ENCODE measurements at places on chromosomes 7 and 10.
A peak's percentile ranks its signal among the peaks of the same experiment; 100 is the strongest.

DNA sequence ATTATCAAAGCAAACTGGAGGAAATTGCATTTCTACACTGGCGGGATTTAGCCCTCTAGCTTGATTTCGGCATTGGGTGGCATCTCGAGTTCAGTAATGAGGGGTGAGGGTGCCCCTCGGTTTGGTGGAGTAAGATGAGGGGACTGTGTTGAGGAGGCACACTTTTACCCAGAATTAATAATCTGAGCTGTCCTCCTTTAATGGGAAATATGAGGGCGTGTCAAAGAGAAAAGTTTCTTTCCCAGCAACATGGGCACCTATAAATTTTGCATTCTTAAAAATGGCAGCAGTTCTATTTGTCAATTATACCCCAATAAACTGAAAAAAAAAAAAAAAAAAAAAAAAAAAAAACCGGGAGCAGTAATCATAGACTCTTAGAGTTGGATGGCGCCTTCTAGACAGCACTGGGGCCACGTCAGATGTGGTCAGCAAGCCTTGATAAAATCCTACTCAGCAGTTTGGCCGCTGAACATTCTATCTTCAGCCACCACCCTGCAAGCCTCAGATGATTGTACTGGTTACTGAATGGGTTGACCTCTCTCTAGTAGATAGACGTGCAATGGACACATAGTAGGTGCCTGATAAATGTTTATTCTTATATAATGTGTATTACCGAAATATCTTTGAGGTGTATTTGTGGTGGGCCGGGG is 931 bp downstream of the PAPSS2 start:
- DNase-seq: no peak

DNA sequence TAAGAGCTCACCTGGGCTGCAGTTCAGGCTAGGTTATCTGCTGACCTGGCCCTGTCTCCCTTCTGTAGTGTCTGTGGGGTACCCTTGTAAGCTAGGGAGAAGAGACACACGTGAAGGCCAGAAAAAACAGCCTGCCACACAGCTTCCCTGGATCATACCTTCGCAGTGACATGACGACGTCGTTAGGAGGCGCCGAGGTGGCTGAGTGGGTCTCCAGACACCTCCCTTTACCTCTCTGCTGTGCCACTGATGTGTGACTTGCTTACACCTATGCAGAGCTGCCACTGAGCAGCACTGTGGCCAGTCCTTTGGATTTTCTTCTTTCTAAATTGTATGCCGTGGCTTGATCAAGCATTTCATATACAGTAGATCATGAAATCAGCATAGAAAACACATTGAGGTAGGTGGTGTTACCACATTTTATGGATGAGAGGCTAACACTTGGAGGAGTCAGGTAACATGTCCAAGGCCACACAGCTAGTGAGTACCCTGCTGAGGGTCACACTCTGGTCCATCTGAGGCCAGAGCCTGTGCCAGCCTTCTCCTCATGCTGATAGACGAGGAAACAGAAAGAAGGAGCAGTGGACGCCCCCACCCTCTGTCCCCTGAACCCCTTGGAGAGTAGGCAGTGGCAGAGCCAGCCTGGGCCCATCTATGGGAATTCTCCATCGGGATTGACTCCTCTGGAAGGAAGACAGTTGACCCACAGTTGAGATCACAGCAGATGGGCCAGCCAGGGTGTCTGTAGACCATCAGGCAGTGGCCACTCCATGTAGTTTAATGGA is 23.1 kb downstream of the HTRA1 start:
- no peak for DNase-seq

- DNase-seq: no peak
These were observed 754 bp downstream of the GSTO1 start for GRCh38 chr10:104255311-104255981.

DNA sequence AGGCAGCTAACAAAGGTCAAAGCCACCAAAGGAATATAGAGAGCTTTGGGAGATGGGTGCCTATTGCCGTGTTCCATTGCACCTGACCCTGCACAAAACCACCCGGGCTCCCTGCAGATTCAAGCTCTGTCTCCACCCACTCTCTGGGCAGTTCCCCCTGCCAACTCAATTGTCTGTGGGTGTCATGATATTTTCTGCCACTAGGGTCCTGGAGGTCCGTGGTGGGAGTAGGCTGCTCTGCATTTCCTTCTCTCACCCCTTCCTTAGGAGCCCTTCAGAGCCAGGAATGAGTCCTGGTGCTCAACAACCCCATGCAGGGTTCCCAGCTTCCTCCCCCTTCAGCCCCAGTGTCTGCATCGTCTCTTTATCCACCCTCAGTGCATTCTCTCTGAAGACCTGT is 34.1 kb downstream of the PNLIPRP2 start:
- peak; percentile 31 for DNase-seq

- DNase-seq: no peak
These were observed 1.3 kb downstream of the REPIN1 start for GRCh38 chr7:150369748-150370501.

DNA sequence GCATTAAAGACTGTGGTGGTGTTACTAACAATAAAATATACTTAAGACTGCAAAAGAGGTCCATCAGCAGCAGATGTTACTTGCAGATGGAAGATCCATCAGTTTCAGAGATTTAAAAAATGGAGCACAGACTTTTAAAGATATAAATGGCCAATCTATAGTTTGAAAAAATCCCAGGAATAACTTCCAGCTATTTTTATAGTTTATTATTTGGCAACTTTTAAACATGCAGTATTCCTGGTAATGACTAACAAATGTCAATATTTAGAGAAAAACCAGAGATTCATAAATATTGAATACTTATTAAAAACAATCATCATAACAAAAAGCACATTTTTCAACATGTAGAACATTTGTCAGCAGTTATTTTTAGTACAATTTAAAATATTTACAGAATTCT is 30.7 kb downstream of the RTKN2 start:
- DNase-seq: no peak

- no peak for DNase-seq
These were observed 1.6 kb upstream of the PPA1 start for GRCh38 chr10:70234668-70235447.

- no peak for DNase-seq
These were observed 109.3 kb downstream of the SPAG6 start for GRCh38 chr10:22454634-22455033.

DNA sequence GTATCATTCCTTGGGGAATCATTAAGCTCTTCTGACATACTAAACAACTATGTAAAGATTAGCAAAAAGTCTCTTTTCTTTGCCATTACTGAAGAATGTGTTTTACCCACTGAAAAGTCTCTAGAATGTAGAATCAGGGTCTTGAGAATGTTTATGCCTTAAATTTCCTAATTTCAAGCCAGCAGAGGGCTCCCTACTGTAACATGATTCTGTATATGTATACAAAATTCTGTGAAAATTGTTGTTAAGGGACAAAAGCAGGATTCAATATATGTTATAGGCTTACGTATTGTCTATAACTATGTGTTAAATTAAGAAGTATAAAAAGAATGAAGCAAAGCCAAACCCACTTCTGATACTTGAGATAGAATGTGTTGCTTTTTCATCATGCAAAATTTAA is 296.9 kb upstream of the DGKB start:
- DNase-seq: no peak

GRCh38 chr7:112981966-112982365 is 104.7 kb downstream of the GPR85 start:
- no peak for DNase-seq

- DNase-seq: no peak
These were observed 85.9 kb downstream of the PRKAG2 start for GRCh38 chr7:151790830-151791620.

- no peak for DNase-seq
These were observed 37.9 kb downstream of the PNLIPRP3 start for GRCh38 chr10:116465546-116465945.

DNA sequence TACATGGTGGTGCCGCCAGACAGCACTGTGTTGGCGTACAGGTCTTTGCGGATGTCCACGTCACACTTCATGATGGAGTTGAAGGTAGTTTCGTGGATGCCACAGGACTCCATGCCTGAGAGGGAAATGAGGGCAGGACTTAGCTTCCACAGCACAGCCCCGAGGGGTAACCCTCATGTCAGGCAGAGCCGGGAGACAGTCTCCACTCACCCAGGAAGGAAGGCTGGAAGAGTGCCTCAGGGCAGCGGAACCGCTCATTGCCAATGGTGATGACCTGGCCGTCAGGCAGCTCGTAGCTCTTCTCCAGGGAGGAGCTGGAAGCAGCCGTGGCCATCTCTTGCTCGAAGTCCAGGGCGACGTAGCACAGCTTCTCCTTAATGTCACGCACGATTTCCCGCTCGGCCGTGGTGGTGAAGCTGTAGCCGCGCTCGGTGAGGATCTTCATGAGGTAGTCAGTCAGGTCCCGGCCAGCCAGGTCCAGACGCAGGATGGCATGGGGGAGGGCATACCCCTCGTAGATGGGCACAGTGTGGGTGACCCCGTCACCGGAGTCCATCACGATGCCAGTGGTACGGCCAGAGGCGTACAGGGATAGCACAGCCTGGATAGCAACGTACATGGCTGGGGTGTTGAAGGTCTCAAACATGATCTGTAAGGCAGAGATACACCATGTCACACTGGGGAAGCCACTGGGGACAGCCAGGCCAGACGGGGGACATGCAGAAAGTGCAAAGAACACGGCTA is 104.6 kb upstream of the TNRC18 start:
- no peak for DNase-seq

- no peak for DNase-seq
These were observed 278.1 kb upstream of the TMEM229A start for GRCh38 chr7:124310934-124311390.

- no peak for DNase-seq
These were observed 78.1 kb upstream of the VWDE start for GRCh38 chr7:12481722-12482121.

DNA sequence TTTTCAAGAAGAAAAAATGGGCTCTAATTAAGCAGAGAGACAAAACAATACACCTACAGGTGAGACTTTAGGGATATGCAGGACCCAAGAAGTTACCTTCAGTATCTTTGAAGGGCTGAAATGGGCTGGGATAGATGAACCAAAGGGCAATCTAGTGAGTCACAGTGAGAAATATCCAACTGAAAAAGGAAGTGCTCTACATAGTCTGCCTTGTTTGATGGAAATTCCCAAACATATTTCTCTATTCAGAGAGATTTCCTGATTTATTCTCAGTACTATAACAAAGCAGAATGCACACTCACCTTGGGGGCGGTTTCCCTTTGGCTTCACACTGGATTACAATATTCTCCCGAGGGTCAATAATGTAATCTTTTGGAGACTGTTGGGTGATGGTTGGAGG is 104.1 kb upstream of the LAMB4 start:
- no peak for DNase-seq

DNA sequence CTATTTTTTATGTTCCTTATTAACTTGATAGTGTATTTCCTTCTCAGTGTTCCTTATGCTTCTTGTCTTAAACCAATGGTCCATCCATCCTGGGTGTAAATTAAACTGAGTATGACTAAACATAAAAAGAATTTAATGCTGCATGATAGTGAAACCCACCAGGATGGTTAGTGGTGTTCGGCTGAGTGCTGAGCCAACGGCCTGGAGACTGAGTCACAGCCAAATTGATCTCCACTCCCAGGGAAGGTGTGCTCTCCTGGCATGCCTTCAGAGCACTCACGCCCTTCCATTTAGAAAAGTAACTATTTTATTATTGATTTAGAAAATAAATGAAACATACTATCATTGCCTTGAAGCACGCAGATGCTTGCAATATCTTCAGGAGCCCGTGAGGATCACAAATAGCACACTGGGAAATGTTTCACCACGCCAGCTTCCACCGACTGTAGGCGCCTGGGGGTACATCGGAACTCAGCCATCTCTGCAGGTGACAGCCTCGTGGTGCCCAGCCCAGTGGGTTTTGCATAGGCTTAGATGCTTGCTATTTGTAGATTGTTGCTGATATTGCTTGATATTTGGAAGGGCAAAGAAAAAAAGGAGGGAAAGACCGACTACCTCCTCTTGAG is 40.0 kb upstream of the LOXL4 start:
- no peak for DNase-seq

GRCh38 chr10:73969224-73969841 is 28.6 kb upstream of the VCL start:
- DNase-seq: no peak

DNA sequence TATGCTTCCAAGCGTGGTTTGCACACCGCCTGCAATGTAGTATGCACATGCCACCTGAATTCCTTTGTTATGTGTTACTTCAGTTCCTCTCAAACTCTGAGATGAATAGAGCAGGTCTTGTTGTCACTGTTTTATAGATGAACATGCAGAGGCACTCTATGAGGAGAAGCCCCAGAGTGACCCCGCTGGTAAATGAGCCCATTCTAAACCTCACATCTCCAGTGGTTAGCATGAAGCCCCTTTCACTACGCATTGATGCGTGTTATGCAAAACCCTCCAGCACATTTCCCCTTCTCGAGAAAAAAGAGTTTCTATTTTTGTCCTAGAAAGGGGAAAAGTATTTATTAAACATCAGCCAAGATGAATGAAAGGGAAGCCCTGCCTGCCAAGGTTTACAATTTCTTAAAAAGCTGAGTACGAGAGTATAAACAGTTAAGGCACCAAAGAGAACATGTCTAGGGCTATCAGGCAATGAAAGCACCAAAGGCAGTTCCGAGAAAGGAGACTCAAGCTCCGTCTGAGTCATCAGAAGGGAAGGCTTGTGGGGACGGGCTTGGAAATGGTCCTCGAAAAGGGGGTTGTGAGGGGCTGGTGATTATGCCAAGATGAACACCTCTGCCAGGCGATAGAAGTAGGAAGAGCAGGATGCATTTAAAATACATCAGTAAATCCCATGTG is 58.7 kb upstream of the PFKP start:
- no peak for DNase-seq

DNA sequence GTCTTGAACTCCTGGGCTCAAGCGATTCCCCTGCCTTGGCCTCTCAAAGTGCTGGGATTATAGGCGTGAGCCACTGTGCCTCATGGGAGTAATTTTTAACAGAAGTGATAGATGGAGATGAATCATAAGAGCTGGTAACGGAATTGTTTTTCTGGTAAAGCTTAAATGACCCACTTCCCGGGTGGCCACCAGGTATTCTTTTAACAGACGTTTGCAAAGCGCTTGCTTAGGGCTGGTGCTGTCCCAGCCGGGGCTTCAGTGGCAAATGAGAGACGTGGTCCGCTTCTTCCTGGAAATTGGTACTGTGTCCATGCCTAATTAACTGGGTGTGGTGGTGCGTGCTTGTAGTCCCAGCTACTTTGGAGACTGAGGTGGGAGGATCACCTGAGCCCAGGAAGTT is 23.5 kb downstream of the CAMK1D start:
- DNase-seq: no peak

DNA sequence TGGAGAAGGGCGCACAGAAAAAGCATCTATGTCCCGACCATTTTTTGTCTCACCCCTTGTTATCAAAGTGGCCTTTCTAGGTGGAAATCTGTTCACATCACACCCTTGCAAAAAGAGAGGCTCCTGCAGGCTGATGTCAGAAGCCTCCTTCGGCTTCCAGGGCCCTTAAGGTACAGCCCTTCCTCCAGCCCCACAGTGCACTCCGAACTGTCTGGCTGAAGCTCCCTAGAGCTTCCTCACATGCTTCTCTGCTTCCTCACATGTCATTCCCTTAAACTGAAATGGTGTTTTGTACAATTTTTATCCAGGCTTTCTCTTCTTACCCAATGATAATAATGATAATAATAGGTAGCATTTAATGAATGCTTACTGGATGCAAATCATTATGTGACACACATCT is 210.3 kb downstream of the INHBA start:
- DNase-seq: no peak

Data from neural crest cell (in vitro differentiated cells).